ENCODE measurements at places on chromosomes 7 and 10. TPM values are rescaled to one million over a fixed set of nuclear protein-coding genes. Genes with fewer than 3 reads are reported as not detected.

DNA sequence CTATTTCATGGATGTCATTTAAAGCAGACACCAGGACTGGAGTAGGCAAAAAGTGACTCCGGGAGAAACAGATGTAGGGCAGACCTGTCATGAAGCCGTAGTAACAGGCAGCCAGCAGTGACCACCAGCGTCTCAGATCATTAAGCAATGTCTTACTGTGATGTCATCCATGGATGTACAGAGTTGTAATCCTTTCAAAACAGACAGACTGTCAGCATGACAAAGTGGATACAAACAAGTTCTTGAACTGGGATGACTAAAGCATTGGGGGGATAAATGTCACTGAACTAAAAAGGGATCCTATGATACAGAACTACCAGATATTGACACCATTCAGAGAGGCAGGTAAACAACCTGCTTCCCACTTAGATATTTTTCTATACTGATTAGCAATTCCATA, 675.5 kb downstream of the PARD3 start:
- H3K27ac ChIP-seq: no peak overlapping the region
- no peak for DNase-seq
- no peaks in the 10 kb centered on the region for H3K4me1 ChIP-seq
- H3K4me3 ChIP-seq: no peak overlapping the region

- H3K27me3 ChIP-seq: no peaks in the 10 kb centered on the region
- peak overlapping the region; percentile 81 for H3K27ac ChIP-seq
- H3K36me3 ChIP-seq: peaks cover 3% of the 10 kb centered on the region
- H3K4me3 ChIP-seq: no peak overlapping the region
Measured at GRCh38 chr10:3995302-3996210, 210.5 kb upstream of the KLF6 start.

GRCh38 chr7:75567948-75568595, 76.0 kb downstream of the SPDYE5 start:
- no peak for DNase-seq
- H3K27me3 ChIP-seq: no peaks in the 10 kb centered on the region

GRCh38 chr7:26865094-26865388, 651 bp upstream of the SKAP2 start:
- H3K36me3 ChIP-seq: peaks cover 2% of the 10 kb centered on the region
- peak; percentile 49 for DNase-seq
- peaks cover 21% of the 10 kb centered on the region for H3K4me1 ChIP-seq
- H3K4me3 ChIP-seq: peak overlapping the region; percentile 95

DNA sequence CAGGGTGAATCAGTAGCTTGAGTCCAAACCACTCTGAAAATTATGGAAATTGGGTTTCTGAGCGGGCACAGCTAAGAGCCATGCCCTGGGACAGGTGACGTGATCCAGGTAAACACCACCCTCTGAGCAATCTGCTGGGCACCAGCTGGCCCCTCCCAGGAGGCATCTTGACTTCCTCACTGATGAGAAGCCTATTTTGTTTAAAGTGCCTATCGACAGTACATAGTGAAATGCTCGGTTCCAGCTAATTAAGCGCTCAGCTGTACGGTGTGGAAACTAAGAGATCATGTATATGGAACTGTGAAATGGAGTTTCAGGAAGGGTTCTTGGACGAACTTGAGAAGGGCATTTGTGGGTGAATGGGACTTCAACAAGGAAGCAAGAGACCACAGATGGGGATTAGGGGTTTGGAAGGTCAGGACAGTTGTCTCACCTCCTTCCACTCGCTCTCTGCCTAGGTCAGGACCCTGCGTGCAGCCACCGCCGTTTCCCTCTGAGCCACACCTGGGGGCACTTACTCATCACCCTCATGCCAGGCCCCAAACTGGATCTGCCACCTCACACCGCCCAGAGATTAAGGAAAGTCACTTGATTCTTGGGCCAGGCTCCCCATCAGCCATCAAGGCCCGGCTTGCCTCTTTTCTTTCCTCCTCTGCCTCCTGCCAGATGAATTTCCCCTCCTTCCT, 3.2 kb downstream of the ITPRIP start:
- peaks cover 67% of the 10 kb centered on the region for H3K4me1 ChIP-seq
- H3K27ac ChIP-seq: no peak overlapping the region
- H3K4me3 ChIP-seq: no peak overlapping the region
- no peak for DNase-seq
- no peaks in the 10 kb centered on the region for H3K36me3 ChIP-seq

DNA sequence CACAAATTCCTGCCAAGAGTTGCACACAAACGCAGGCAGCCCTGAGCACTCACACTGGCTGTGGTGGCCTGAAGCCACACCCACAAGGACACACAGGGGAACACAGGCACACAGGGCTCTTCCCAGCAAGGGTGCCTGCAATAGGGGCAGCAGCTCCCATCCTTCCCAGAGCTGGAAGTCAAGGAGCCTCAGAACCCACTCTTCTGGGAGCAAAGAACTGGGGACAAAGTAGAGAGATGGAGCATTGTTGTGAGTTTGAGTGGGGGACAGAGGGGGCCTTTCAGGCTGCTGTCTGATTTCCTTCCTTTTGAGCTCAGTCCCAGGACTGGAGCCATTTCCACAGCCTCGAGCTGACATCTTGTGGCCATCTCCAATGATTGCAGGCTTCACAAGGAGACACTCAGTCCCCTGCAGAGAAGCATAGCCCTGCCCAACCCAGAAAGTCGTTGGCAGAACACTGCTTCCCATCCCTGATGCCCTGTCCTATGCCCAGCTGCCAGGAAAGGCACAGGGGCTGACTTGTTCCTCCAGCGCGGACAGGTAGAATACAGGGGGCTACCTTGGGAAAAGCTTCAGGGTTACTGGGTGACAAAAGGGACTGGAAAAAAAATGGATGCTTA, 34.4 kb upstream of the SLF2 start:
- no peaks in the 10 kb centered on the region for H3K36me3 ChIP-seq
- peak; percentile 59 for DNase-seq
- H3K27ac ChIP-seq: no peak overlapping the region
- H3K4me1 ChIP-seq: peaks cover 10% of the 10 kb centered on the region
- peaks cover 10% of the 10 kb centered on the region for H3K27me3 ChIP-seq
- no peak overlapping the region for H3K4me3 ChIP-seq

DNA sequence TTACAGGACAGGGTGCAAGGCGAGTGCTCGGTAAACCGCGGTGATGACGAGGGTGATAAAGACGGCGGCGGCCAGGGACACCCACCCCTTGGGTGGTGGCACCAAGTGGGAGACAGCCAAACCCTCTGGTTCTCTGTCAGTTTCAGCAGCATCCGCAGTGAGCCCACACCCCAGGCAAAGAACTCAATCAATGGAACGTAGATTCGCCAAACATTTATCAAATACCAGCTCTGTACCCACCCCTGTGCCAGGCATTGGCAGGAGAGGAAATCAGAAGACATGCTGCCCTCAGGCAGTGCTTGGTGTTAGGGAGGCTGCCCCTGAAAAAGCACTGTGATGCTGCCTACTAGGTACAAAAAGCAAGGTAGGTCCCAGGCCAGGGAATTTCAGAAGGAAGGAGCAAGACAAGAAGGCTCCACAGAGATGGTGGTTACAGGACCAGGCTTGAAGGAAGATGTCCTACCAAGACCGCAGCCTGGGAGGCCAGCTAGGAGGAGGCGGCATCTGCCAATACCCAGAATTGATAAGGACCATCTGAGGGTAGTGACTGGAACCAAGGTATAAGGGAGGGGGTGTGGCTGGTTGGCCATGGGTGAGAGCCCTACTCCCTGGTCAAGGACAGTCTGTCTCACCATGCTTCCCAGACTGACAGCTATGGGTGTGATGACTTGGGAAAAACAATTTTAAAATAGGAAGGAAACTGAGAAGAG, 10.2 kb upstream of the PNLIPRP2 start:
- H3K27ac ChIP-seq: no peak overlapping the region
- H3K36me3 ChIP-seq: no peaks in the 10 kb centered on the region

GRCh38 chr7:50166997-50167965, 74.2 kb upstream of the ZPBP start:
- no peaks in the 10 kb centered on the region for H3K27me3 ChIP-seq
- no peaks in the 10 kb centered on the region for H3K36me3 ChIP-seq
- H3K27ac ChIP-seq: no peak overlapping the region

DNA sequence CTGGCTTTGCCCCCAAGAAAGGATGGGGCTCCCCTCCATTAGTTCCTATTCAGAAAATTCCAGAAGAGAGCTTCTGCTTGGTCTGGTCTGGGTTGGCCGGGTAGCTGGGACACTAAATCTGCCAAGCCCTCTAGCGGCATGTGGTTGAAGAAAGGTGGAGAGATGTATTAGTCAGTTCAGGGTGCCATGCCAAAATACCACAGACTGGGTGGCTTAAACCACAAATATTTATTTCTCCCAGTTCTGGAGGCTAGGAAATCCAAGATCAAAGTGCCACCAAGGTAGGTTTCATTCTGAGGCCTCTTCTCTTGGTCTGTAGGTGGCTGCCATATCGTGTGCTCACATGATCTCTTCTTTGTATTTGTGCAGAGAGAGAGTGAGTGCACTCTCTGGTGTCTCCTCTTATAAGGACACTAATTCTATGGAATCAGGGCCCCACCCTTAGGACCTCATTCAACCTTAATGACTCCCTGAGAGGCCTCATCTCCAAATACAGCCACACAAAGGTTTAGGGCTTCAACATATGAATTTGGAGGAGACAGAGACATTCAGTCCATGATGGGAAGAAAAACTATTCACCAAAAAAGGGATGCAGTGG, 38.7 kb upstream of the MTPAP start:
- peaks cover 8% of the 10 kb centered on the region for H3K4me1 ChIP-seq
- H3K36me3 ChIP-seq: no peaks in the 10 kb centered on the region
- H3K27me3 ChIP-seq: peaks cover 18% of the 10 kb centered on the region
- DNase-seq: no peak
- H3K27ac ChIP-seq: no peak overlapping the region

GRCh38 chr7:151871904-151872303, 5.0 kb downstream of the PRKAG2 start:
- H3K27ac ChIP-seq: no peak overlapping the region
- H3K36me3 ChIP-seq: no peaks in the 10 kb centered on the region
- peaks cover 15% of the 10 kb centered on the region for H3K4me1 ChIP-seq

DNA sequence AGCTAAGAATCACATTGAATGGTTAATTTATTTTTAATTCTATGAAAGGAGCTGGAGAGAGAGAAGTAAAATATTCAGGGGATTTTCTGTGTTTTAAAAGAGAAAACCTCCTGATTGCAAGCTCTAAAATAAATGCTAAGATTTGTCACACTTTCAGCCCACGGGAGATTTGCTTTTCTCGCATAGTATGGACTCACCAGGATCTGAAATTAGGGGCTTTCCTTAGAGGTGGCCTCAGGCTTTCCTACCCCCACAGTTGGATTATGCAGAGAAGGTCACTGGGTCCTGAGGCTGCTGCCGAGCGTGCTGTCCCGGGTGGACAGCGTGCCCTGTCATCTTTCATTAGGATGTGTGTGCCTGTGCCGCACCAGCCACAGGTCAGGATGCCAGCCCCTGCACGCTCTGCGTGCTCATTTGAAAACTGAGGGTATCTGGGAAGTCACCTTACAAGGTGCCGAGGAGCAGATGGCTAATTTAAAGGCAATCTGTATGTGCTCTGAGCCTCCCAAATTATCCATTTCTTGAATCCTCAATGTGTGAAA, 258.8 kb downstream of the CELF2 start:
- H3K4me3 ChIP-seq: no peak overlapping the region
- no peaks in the 10 kb centered on the region for H3K4me1 ChIP-seq
- no peak overlapping the region for H3K27ac ChIP-seq
- DNase-seq: no peak
- peaks cover 16% of the 10 kb centered on the region for H3K36me3 ChIP-seq

- no peak overlapping the region for H3K27ac ChIP-seq
- no peaks in the 10 kb centered on the region for H3K4me1 ChIP-seq
- H3K27me3 ChIP-seq: peaks cover 3% of the 10 kb centered on the region
- DNase-seq: no peak
- H3K36me3 ChIP-seq: no peaks in the 10 kb centered on the region
Measured at GRCh38 chr10:24513155-24513554, 210.5 kb downstream of the ARHGAP21 start.

SUN3 gene
- not detected for total RNA-seq

UFSP1 gene
- total RNA-seq: 5.0 TPM

ITIH2 gene
- 0.87 TPM for total RNA-seq

AGAP4 gene
- total RNA-seq: 6.8 TPM

NKX6-2 gene
- total RNA-seq: not detected

TSPAN14 gene
- 53.8 TPM for total RNA-seq

XRCC2 gene
- total RNA-seq: 0.95 TPM

Measured in chondrocyte (in vitro differentiated cells).